ENCODE measurements at places on chromosomes 1 and 21. TPM values are rescaled to one million over a fixed set of nuclear protein-coding genes. Genes with fewer than 3 reads are reported as not detected.

ENAH gene
- 25.0 TPM for total RNA-seq

TENT5C gene
- 0.15 TPM for total RNA-seq

IGSF3 gene
- total RNA-seq: 0.97 TPM

TBX15 gene
- not detected for total RNA-seq

ZC3H12A gene
- total RNA-seq: 3.9 TPM

CCDC17 gene
- 0.65 TPM for total RNA-seq

GPR157 gene
- total RNA-seq: 2.3 TPM

OR6K3 gene
- total RNA-seq: not detected

OXCT2 gene
- 1.8 TPM for total RNA-seq

OR2L3 gene
- total RNA-seq: not detected

Measured in epithelial cell of umbilical artery (primary cell).